ENCODE measurements at places on chromosomes 13 and 19.

DNA sequence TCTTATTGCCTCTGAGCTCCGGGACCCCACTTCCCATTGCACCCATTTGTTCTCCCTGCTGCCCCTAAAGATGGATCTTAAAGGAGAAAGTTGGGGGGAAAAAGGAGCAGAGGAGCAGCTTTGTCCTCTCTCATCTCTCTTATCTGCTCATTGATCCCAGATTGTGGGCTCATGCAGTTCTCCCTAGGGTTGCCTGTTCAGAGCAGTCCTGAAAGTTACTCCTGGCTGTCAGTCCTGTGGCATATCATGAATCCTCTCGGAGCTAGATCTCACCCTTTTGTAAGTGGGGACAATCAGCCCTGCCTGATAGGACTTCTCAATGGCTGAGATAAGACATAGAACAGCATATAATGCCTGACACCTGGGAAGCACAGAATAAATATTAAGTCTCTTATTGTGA, 440.3 kb downstream of the IRS2 start:
- DNase-seq, result no peak

DNA sequence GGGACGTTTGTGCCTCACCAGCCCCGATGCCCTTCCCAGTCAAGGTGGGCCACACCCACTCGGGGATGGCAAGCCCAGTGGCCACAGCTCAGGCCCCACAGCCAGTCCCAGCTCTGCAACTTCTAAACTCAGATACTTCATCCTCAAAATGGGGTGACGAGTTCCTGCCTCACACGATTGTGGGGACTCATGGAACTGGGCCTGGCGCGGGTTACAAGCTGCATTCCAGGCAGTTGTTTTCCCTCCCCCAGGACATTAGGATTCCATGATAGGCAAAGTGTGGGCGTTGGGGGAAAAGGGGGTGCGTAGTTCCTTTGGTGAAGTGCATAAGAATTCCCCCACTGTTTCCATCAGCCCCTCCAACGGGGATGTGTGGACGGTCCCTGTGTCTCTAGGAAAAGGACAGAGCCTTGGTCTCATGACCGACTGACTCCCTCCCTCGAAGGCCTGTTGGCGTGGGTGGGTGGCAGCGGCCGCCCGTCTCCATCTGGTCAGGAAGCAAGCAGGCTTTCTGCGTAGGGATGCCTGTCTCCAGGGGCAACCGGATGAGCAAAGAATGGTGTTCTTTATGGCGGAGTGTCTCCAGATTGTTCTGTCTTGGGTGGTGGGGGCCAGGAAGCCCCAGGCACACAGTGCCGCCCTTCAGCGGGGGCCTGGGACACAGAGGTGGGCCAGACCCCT, 21.1 kb upstream of the NPAS1 start:
- no peak for DNase-seq

DNA sequence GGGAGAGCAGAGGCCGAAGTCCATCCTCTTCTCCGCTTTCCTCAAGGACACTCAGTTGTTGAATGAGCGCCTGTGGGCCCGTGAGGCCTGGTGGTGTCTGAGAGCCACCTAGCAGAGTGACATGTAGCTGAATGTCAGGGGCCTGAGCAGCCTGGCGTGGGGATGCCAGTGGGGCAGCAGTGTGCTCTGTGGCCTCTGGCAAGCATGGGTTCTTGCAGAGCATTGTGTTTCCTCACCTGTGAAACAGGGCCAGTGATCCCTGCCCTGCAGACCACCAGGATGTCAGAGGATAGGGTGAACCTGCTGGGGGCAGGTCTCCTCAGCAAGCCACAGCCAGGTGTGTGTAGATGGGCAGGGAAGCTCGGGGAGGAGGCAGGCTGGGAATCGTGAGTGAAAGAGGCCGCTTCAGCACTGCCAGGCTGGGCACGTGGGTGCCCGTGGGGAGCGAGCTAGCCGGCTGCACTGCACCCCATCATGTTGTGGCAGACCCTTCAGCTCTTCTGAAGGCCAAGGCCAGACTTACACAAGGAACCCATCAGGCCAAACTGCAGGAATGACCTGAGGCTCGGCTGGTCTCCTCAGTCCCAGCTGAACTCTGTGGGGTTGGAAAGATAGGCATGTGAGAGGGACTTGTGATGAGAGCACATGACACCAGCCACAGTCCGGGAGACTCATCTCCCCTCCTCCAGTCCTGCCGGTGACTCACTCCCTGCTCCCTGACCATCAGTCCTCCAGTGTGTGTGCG, 5.0 kb downstream of the PPP1R37 start:
- DNase-seq, result no peak

GRCh38 chr13:95341441-95341840, 40.2 kb upstream of the ABCC4 start:
- DNase-seq, result no peak

GRCh38 chr13:109669234-109669612, 117.2 kb downstream of the IRS2 start:
- DNase-seq, result no peak

DNA sequence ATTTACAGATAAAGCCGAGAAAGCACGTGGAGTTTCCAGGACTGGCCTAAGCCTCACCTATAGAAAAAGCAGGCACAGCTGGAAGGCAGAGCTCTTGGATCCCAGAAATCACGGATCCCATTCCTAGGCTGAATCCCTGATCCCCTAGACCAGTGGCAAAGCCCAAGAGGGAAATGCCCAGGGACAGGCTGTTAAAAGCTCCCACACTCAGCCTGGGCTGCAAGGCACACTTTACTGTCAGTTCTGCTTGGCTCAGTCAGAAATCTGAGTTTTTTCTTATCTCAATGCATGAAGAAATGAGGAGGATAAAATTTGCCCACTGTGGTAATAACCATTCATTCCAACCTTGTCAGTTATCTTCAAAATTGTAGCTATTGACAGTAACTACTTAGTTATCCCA, 8.0 kb upstream of the FUT2 start:
- no peak for DNase-seq

- DNase-seq, result no peak
Observed at GRCh38 chr19:3459089-3459881, 21.0 kb downstream of the SMIM24 start.

DNA sequence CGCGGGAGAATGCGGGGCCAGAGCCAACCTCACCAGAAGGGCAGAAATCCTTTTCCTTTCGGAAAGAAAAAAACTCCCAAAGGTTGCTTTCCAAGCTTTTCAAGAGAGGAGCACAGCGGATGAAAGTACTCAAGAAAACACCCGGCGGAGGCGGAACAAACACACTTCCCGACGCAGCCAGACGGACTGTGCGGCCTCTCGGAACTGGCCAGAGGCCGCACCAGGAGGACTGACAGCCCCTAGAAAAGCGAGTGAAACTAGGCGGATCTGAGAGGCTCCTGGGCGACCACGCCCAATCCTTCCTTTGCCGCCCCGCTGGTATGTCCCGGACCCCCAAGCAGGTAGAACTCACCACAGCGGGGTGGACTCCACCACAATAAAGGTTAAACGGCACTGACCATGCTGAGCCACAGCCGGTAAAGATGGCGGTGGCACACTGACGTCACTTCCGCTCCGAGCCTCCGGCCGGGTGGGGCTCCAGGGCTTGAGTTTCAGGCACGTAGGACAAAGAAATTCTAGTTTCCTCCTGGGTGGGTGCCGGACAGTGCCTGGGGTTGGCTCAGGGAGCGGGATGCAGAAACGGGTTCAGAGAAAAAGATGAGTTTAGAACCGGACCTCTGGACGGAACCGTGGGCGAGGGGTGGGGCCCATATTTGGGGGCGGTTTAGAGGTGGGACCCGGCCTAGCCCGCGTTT, at the start of gene ZNF562:
Gene ZNF562, minus strand, starts transcription at position 438 of the 695 bp plus-strand sequence. CDS start 14,356 bp downstream, outside the sequence.
- peak; percentile 89 for DNase-seq

DNA sequence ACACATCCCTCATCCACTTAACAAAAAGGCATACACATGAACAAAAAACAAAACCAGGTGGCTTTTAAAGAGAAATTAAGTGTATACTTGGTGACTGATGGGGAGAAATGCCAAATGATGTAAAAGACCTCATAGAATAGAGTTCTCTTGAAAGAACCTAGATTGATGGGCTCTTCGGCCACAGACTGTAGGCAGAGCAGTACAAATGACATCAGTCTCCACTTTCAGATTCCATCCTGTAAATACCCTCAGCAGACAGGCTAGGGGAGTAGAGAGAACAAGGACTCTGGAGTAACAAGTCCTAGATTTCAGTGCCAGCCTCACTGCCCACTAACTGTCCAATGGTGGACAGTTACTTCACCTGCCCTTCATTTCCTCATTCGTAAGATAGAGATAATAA, 203.8 kb downstream of the MZT1 start:
- DNase-seq, result peak; percentile 42

GRCh38 chr13:112063807-112064206, 3.1 kb upstream of the SOX1 start:
- no peak for DNase-seq

DNA sequence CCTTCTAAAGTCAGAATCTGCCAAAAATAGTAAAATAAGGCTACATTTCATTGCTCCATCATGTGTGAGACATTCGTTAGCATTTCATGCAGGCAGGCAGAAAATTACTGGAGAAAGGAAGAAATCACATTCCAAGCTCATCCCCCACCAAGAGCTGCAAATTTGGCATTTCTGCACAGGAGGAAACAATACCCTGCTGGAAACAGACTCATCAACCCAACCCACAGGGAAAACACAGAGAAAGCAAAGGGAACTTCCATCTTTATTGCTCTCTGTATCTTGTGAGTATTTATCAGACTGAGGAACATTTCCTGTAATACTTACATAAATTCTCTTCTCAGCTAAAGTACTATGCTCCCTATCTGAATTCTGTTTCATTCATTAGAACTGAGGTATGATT, 95.7 kb downstream of the KCTD12 start:
- no peak for DNase-seq

DNA sequence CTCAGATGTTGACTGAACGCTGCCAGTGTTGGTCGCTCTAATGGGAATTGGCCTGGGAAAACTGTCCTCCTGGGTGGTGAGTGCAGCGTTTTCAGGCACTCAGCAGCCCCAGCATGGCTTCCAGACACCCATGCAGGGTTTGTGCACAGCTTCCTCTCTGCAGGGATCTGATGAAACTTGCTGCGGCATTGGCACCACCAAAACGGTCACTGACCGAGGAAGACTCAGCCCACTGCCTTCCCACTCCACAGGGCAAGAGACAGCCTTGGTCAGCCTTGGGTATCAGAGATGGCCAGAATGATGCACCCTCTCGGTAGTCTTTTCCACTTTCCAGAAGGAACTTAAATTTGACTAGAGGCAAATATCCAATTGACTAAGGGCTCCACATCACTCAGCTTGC, 398.9 kb downstream of the IRS2 start:
- no peak for DNase-seq

DNA sequence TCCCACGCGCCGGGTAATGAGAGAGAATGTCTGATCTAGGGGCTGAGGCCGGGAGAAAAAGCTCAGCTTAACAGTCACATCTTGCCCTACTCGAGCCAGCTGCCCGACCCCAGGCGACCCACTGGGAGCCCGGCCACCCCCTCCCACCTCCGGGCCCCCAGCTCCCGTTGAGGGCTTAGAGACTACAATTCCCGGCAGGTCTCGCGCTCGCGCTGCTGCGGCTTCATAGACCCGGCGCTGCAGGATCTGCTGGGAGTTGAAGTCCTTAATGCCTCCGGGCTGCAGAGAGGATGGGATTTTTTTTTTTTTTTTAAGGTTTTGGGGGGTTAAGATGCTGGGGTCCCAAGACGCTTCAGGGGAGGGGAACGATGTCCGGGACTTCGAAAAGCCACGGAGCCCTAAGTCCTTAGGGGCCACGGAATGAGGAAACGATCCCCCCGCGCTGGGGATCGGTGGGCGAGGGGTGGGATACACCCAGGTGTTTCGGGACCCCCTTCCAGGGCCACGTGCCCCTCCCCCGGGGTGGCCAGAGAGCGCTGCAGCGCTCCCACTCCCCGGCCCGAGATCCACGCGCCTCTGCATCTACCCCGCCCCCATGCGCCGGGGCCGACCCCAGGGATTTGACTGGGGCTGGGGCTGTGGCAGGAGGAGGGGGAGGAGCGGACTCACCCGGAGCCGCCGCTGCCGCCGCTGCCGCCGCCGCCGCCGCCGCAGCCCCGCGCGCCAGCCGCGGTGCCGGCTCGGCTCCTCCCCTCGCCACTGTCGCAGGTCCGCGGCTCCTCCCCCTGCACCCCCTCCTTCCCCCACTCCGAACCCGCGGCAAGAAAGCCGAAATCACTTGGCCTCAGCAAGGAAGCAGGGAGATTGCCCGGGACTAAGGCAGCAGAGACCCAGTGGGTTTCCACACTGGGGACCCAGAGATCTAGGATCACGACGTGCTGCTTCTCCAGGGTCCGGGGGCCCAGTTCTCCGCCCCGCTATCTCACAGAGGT, at the start of gene SYT3:
Gene SYT3, minus strand, starts transcription at position 761 of the 992 bp plus-strand sequence. CDS start 2,470 bp downstream, outside the sequence.
- DNase-seq, result peak; percentile 76

DNA sequence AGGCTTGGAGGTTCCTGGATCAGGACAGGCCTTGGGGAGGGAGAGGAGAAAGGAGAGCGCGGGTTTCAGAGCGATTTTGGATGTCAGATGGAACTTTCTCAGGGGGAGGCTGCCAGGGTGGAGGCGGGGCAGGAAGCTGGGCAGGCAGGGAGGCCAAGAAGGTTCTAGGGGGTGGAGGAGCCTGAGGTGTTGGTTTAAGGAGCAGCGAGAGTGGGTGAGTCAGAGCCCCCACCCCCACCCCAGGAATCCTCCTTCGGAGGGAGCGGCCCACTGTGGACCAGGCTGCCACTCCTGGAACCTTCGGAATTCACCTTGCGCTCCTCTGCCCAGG, 15.9 kb upstream of the NOP53 start:
- DNase-seq, result no peak

Data from NCI-H1417 (cell line).